ENCODE measurements at places on chromosomes 4 and X.
A peak's percentile ranks its signal among the peaks of the same experiment; 100 is the strongest.

DNA sequence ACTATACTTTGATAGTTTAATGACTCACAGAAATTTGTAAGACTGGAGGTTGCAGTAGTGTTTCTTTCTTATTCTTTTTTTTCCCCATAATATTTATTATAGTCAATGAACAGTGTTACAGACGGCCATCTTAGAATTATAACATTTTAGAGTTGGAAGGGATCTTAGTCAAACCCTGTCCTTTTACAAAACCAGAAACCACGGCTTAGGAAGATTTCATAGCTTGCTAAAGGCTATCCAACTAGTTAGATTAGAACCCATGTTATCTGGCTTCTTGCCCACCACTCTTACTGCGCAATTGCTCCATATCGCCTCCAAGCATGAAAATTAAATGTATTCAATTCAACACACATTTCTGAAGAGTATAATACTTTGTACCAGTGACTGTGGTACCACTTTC is 1.1 kb downstream of the XIAP start:
- DNase-seq: no peak

DNA sequence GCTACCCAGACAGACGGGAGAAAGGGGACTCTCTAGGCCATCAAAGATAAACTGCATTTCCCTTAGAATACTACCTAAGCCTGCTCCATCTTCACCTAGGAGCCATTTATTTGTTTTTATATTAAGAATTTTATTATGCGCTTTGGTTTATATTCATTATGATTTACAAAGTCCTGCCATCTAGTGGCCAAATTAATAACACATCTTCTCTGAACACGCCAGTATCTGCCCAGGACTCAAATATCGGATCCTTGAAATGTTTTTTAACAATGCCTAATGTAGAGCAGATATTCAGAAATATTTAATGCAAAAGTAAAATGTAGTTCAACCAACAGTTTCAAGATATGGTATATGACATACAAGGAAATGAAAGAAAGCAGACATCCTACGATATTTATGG is 20.8 kb upstream of the PRPS2 start:
- no peak for DNase-seq

GRCh38 chr4:138113819-138114400 is 128.2 kb downstream of the SLC7A11 start:
- no peak for DNase-seq

GRCh38 chr4:120071192-120071795 is 4.6 kb upstream of the MAD2L1 start:
- peak; percentile 8 for DNase-seq

- DNase-seq: no peak
Measured at GRCh38 chr4:60757986-60758680, 442.0 kb upstream of the ADGRL3 start.

DNA sequence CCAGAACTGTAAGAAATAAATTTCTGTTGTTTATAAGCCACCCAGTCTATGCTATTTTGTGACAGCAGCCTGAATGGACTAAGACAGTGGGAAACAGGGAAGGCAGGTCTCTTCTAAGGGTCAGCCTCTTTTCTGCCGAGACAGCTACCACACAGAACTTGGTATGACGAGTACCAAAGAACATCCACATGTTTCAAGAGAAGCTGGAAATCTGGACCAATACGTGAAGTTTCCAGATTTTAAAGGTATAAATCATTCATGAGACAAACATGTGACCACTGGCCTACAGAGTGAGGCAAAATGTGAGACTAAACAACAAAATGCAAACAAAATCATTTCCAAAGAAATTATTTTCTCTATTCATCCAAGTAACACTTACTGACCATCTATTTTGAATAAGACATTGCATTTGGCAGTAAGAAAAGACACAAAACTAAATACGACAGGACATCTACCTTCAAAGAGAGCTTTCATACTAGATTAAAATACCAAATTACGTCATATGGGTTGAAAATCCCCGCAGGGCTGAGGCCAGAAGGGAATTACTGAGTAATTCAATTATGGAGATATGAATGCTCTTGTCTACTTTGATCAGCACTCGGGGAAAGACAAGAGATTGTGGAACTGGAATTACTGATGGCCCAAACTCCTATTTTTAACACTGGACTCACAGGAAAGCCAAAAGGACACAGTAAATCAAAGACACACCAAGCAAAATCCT is 7.2 kb downstream of the SCARB2 start:
- no peak for DNase-seq

DNA sequence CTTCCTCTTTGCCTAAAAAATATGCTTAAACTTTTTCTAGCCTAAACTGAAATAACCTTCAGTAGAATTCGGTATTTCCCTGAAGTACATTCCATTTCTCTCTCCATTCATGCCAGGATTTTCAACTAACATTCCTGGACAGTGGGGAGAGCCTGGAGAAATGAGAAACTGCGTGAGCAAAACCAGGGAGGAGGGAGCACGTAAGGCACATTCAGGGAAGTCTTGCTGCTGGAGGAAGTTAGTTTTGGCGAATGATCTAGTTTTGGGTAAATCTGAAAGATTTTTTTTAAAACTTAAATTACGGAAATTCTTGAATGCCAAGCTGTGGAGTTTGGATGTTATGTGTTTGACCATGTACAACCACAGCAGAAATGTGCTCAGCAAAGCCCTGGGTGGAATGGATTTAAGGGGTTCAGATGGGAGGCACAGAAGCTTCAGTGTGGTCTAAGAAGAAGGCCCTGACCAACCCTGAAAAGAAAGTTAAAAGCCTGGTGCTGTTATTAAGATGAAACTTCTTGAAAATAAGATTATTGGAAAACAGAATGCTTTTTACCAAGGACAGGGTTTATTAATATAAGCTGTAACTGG is 347.8 kb downstream of the ANK2 start:
- no peak for DNase-seq

DNA sequence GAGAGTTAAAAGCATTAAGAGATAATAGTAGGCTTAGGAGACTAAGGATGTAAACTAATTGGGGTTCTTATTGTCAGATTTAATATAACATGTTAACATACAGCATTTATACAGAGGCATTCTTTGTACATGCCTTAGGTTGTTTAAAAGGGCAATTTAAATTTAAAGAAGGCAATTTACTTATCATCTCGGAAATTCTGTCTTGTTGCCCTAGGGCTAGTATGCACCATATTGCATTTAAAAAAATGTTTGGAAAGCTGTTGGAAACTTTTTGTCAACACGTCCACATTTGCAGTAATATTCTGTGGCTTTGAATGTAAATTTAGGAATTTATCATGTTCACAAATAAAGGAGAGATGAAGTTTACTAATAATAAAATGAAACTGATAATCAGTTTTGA is 25.5 kb downstream of the GALNT7 start:
- no peak for DNase-seq

DNA sequence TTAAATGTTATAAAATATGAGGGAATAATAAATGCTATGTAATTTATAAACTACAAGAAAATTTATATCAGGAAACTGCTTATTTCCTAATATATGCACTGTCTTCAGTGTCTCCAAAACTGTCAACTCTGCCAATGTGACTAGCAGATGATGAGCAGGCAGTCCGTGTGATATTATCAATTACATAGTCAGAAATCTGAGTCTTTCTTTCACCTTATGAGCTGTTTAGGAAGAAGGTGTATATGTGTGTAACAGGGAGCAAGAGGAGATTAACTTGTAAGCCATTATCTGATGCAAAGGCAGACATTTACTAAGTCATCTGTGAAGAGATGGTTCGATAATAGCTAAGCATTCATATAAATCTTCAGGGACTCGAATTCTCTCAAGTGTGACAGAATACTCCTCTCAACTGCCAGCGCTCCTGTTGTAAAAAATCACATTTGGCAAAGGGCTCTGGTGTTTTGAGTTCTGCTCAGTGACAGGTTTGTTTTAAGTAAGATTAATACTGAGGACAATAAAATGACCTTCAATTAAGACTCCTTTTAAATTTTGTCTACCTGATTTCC is 79.7 kb downstream of the SNCA start:
- DNase-seq: no peak

- no peak for DNase-seq
Measured at GRCh38 chr4:142293536-142293935, 552.6 kb downstream of the INPP4B start.

DNA sequence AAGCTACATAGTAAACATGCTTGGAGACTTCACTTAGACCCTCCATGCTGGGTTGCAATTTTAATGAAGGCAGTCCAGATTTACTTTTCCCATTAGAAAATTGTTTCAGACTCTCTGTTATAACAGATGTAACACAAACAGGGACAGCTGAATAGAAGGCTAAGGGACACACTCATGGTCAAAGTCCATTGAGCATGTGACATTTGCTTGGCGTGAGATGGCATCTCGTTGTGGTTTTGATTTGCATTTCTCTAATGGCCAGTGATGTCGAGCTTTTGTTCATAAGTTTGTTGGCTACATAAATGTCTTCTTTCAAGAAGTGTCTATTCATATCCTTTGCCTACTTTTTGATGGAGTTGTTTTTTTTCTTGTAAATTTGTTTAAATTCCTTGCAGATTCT is 358.2 kb upstream of the CLNK start:
- DNase-seq: no peak

DNA sequence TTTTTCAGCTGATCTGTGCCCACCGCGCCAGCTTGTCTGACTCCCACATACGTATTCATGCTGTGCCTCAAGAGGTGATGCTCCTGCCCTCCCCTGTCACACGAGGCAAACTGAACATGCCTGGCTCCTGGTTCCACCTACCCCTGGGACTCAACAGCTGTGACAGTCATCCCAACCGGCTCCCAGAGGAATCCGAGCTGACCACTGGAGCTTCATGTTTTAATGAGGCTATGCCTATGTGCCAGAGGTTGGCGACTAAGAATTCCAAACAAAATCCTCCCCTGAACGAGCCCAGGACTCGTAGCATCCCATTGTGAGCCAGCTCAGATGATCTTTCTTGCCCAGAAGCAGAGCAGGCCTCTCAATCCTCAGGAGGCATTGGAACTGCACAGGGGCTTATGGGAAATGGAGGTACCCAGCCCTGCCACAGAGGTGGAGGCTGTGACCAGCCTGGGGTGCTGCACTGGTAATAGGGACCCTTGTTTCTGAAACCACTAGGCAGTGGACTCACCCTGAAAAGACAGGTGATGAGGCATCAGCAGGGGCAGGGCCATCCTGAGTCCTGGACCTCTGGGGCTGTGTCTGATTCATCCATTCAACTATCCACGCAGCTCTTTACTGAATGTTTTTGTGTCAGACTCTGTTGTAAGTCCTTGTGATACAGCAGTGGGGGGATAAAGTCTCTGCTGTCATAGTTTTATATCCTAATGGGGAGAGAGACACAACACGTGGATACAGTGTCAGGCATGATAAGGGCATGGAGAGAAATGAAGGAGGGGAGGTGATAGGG is 325.0 kb downstream of the EVC2 start:
- DNase-seq: no peak

DNA sequence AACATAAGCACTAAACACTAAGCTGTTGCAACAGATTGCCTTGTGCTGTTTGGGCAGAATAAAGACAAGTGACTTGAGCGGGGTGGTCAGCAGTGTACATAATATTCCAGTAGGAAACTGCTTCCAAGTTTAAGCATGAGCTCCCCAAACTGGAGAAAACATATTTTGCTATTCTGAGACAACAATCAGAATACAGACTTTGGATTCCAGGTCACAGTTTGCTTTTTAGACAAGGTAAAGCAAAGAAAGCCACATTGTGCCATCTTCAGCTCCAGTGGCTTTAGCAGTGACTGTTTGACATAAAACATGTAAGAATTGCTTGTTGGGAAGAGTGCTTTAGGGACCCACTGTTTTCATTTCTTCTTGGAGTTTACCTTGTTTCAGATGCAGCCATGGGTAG is 136.0 kb downstream of the FNIP2 start:
- no peak for DNase-seq

GRCh38 chrX:11347300-11347699 is 54.1 kb downstream of the AMELX start:
- no peak for DNase-seq

DNA sequence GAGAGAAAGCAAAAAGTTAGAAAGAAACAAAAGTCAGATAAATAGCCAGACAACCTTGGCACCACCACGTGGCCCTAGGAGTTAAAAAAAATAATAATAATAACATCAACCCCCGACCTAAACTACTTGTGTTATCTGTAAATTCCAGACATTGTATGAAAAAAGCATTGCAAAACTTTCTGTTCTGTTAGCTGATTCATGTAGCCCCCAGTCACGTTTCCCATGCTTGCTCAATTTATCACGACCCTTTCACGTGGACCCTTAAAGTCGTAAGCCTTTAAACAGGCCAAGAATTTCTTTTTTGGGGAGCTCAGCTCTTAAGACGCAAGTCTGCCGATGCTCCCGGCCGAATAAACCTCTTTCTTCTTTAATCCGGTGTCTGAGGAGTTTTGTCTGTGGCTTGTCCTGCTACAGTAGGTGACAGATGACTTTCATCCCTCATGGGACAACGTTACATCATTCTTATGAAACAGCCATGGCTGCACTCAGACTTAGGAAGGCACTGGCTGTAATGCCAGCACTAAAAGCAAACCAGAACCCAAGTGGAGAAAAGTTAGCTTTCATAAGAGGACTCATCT is 520 bp downstream of the ACOX3 start:
- peak; percentile 6 for DNase-seq

DNA sequence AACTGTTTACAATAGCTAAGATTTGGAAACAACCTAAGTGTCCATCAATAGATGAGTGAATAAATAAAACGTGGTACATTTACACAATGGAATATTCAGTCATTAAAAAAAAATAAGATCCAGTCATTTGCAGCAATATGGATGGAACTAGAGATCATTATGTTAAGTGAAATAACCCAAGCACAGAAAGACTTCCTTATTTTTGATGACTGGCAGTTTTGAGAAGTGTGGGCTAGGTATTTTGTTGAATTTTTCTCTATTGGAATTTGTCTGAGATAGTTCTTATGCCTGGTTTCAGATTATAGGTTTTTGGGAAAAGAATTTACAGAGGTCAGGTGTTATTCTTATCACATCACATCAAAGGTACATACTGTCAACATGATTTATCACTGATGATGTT is 293.8 kb upstream of the ARSJ start:
- DNase-seq: no peak

DNA sequence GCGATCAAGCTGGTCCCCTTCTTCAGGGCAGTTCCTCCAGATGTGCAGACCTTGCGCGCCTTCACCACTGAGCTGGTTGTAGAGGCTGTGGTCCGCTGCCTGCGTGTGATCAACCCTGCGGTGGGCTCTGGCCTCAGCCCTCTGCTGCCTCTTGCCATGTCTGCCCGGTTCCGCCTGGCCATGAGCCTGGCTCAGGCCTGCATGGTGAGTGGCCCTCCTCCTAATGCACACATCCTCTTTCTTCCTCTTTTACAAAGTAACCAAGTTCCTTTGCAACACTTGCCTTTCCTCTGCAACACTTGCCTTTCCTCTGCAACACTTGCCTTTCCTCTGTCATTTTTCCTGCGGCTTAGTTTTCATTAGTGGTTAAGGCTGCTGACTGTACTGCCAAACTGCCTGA is 1.8 kb downstream of the CCDC22 start:
- DNase-seq: no peak

- no peak for DNase-seq
Measured at GRCh38 chr4:31617667-31618066, 897.5 kb downstream of the PCDH7 start.

DNA sequence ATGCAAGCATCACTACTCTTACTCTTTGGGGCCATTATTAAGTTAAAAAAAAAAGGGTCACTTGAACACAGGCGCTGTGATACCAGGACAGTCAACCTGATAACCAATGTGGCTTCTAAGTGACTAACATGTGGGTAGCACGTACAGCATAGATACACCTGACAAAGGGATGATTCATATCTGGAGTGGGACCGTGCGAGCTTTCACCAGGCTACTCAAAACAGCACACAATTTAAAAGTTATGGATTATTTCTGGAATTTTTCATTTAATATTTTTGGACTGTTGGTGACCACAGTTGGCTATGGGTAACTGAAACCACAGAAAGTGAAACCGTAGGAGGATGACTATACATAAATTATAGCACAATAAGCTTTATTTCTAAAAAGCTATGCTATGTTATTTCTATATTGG is 113.8 kb upstream of the STIM2 start:
- peak; percentile 20 for DNase-seq
